ENCODE measurements at places on chromosomes 4 and X.

DNA sequence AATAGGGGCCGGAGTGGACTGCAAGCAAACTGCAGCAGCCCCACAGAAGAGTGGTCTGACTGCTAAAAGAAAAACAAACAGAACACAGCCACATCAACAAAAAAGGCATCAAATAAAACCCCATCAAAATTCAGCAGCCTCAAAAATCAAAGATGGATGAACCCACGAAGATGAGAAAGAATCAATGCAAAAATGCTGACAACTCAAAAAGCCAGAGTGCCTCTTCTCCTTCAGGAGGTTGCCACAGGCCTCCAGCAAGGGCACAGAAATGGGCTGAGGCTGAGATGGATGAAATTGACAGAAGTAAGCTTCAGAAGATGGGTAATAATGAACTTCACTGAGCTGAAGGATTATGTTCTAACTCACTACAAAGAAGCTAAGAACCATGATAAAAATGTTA is 388.6 kb downstream of the PABPC4L start:
- DNase-seq, result no peak

DNA sequence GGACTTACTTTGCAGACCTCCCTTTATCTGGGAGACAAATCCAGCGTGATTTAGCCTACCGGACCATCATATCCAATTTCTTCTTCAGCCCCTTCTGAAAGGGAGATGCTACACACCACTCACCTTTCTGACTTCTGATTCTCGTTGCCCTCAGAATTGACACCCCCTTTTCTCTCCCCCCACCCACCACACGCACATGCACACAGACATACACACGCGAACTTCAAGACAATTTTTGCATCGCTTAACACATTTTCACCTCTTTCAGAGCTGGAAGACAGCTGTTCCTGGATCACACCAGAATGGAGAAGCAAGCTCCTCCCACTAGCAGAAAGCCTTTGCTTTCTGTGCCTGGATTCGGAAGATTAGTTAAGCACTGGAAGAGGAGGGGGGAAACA is 1.0 kb upstream of the SNCA start:
- no peak for DNase-seq

GRCh38 chrX:76029385-76029784 is 143.5 kb upstream of the PBDC1 start:
- no peak for DNase-seq

DNA sequence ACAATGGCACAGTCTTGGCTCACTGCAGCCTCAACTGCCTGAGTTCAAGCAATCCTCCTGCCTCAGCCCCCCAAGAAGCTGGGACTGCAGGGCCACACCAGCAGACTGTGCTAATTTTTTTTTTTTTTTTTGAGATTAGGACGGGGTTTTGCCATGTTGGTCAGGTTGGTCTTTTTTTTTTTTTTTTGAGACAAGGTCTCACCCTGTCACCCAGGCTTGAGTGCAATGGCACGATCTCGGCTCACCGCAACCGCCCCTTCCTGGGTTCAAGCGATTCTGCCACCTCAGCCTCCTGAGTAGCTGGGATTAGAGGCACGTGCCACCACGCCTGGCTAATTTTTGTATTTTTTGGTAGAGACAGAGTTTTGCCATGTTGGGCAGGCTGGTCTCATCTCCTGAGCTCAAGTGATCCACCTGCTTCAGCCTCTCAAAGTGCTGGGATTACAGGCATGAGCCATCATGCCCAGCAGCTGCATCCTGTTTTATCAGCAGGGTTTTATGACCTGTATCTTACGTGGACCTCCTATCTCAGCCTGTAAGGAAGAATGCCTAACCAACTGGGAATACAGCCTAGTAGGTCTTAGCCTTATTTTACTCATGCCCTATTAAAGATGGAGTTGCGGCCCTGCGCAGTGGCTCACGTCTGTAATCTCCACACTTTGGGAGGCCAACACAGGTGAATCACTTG is 13.2 kb upstream of the MRPL1 start:
- DNase-seq, result no peak

DNA sequence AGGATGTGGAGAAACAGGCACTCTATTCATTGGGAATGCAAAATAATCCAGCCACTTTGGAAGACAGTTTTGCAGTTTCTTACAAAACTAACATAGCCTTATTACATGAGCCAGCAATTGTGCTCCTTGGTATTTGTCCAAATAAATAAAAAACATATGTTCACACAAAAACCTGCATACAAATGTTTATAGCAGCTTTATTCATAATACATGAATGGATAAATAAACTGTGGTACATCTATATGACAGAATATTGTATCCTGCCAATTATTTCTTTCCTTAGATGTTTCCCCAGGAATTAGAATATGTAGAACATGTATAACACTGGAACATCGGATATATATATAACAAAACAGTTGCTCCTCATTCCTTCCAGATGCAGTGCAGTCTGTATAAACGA is 57.7 kb upstream of the VEGFC start:
- peak; percentile 17 for DNase-seq

- peak; percentile 85 for DNase-seq
Measured at GRCh38 chrX:78548012-78548411, 111.1 kb downstream of the RTL3 start.

DNA sequence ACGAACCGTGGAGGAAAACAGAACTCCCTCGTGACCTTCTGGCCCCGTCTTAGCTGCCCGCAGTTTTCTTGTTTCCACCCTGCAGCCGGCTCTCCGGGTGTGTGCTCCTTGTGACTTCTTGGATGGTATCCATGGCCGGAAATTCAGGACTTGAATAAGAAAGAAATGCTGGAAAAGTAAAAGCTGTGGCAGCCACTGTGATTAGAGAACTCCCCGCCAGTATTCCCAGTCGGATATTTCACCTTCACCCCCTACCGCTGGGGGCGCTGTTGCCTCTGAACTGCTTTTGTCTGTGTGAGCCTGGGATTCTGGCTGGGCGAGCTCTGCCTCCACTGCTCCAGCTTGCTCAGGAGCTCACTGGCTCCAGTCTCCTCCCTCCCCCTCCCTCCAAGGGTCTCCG is 41.5 kb upstream of the CYP4V2 start:
- DNase-seq, result peak; percentile 42

- DNase-seq, result no peak
Measured at GRCh38 chr4:80075995-80076675, 3.1 kb upstream of the ANTXR2 start.

- DNase-seq, result no peak
Measured at GRCh38 chr4:31343061-31343460, 622.9 kb downstream of the PCDH7 start.

DNA sequence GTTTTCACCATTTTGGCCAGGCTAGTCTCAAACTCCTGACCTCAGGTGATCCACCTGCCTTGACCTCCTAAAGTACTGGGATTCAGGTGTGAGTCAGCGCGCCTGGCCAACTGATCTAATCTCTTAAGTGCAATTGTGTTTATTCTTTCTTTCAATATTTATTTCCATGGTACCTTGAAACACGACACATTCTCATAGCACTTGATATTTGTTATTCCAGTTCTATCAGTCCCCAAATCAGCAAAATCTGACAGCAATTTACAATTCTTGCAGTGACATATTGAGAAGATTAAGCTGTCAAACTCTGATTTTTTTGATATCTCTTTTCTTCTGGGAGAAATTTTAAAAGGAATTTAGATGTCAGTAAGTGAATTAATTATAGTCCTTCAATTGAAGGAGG is 218.1 kb upstream of the FAT4 start:
- DNase-seq, result no peak

- peak; percentile 93 for DNase-seq
Measured at GRCh38 chr4:8538703-8539567, 41.3 kb upstream of the GPR78 start.

DNA sequence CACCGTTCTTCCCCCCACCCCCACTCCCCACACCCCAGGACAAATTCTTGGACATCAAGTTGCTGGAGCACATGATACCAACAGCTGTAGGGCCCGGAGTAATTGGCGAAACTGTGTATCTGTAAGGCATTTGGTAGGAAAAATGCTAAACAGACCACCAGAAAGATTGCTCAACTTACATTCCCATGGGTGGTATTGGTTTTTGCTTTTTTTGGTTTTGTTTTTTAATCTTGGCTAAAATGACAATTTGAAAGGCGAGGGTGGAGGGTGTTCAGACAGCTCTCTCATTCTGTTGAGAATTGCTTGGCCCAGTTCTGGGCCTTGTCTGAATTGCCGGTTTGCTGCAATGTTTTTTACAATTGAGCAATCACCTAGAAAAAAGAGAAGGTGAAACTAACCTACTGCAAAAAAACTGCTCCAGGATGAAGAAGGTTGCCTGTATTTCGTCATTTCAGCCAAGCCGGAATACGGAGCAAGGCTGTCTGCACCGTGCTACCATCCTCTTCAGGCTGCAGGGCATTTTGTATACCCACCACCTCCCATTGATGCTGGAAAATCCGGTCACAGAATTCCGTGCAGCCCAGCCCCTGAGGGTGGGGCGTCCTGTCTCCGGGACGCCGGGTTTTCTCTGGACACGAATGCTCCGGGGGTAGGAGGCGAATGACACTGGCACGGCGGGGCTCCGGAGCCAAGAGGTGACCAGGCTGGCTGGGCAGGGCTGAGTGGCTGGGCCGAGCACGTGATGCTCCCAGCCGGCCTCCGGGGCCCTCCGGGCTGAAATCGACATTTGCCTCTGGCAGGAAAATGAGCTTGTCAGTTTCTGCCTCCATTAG is at the start of gene CLCN4:
Gene CLCN4, plus strand, starts transcription at position 777 of the 833 bp plus-strand sequence. CDS start 28,058 bp downstream, outside the sequence.
- peak; percentile 43 for DNase-seq

DNA sequence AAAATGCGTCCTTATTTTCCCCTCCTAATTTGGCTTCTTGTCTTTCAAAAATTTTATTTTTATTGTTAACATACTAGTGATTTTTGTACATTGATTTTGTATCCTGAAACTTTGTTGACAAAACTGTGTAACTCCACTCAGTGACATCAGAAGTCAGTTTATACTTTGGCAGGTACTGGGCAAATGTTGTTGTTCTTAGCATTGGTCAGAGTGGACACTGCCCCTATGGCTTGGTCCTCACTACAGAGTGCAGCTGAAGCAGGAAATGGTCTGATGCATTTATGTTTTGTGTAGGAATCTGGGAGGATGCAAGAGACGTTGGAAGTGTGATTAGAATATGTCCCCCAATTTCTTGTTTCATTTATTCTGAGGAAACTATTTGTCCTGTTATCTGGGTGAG is 205.5 kb upstream of the CENPE start:
- no peak for DNase-seq

- no peak for DNase-seq
Measured at GRCh38 chr4:45284400-45285085, 558.2 kb upstream of the GNPDA2 start.

- no peak for DNase-seq
Measured at GRCh38 chr4:135368831-135369230, 1167.2 kb upstream of the PABPC4L start.

DNA sequence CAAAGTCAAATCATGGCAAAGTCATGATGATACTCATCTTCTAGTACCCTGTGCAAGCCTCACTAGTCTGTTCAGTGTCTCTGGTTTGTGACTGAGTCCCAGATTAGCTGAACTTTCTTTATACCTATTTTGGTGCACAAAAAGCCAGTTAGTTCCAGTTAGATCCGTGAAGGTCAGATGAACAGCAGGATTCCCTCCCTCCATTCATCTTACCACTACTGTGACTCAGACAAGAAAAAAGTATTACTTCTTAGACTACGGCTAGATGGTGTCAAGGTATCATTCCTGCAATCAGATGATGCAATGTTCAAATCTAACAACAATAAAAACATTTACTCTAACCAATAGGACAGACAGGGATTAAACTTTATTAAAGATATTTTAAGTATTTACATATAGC is 30.4 kb downstream of the ARHGEF6 start:
- no peak for DNase-seq
